NCI-H510A (cell line): ENCODE measurements at places on chromosomes 11 and 22.

GRCh38 chr11:9789910-9790309, 126.0 kb downstream of the SWAP70 start:
- DNase-seq: no peak

- DNase-seq: no peak
These were observed 25.3 kb downstream of the SHANK3 start for GRCh38 chr22:50697667-50698506.

DNA sequence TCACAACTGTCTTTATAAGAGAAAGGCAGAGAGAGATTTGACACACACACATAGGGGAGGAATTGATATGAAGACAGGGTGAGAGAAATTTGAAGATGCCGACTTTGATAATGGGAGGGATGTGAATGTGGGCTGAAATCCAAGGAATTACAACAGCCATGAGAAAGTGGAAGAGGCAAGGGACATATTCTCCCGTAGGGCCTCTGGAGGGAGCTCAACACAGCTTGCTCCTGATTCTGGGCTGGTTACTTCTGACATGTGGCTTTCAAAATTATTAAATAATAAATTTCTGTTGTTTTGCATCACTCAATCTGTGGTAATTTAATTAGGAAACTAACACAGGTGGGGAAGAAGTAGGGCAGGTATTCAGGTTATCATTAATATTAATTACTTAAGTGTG, 282.9 kb downstream of the LUZP2 start:
- no peak for DNase-seq

DNA sequence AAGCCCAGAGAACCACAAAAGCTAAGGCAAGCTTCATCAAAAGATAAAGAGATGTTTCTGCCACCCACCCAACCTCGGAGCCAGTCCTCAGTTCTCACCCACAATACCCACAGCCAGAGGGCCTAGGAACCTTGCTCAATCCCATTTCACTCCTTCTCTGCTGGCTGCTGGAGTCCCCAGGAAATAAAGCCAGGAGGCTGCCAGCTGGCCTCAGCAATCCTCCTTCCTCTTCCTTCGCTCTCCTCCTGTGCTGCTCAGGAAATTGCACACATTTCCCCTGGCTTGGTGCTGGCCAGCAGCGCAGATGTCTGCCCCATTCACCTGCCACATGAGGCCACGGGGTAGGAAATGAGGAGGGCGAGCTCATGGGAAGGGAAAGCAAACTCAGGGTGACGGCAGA, 91.8 kb upstream of the LDLRAD3 start:
- no peak for DNase-seq

DNA sequence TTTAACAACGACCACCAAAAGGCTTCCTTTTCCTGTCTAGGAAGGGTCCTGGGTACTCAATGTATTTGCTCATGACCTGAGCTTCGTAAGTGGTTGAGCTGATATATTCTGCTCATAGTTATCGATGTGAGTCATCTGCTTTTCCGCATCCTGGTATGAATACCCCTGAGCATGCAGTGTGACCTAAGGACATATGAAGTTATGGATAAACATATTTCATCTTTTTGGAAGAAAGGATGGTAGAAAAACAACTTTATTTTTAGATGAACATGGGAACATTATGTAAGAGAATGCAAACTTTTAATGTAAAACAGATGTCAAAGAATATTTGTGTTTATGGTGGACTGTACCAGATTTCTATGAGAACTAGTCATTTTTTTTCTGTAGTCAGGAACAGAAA, 28.4 kb downstream of the TRPC6 start:
- no peak for DNase-seq

DNA sequence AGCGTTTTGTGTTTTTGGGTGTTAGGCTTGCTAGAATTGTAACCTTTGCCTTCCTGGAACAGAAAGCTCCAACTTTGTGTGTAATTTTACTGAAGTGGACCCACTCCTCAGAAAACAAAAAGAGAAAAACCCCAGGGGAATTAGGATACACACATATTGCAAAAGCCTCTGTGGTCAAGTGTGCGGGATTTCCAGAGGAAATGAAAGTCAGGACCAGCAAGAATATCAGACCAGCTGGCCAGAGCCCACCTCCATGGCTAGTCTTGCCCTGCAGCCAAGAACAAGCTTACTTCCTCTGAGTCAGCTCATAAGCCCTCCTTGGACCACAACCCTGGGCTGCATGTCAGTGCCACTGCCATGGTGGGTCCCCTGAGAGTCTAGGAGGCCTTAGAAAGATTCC, 37.0 kb upstream of the FTH1 start:
- no peak for DNase-seq

DNA sequence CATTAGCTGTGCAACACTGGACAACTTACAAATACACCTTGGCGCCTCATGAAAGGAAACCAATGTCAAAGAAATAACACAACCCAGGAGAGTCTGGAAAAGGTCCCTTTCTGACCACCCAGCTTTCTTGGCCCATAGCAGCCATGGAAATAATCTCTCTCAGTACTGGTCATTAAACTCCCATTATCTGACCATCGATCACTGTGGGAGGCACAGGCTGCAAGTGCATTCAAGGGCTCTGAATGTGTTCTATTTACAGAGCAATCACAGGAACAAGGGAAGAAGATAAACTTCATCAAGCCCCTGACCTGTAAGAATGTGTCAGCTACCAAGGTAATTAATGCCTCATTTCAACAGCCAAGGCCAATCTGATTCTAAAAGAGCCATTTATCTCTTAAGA, 40.1 kb downstream of the CTSC start:
- no peak for DNase-seq

- DNase-seq: no peak
These were observed 62.2 kb upstream of the ADA2 start for GRCh38 chr22:17281440-17281841.

DNA sequence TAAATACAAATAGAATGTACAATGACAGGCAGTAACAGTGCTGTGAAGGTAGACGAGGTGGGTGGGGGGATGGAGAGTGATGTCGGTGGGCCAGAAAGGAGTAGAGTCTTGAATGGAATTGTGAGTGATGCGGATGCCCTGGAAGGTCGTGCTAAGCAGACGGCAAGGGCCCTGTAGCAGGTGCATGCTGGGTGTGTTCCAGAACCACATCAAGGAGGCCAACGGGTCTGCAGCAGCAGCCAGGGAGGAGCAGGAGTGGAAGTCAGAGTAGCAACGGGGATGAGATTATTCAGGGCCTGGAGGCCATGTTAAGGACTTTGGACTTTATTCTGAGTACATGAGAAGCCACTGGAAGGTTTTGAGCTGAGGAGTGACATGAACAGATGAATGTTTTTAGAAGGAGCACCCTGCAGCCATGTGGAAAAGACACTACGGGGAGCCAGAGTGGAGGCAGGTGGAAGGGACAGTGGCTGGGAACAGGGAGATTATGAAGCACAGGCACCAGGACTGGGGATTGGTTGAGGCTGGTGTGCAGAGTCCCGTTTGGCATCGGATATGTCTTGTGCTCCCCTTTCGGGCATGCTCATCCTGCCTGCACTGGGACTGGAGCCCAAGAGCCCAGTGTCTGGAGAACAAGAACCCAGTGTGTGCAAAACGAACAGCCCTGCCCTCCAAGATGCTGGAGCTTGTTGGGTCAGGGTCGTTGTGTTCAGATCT, 74.1 kb downstream of the COMMD9 start:
- no peak for DNase-seq

GRCh38 chr11:45395947-45396346, 109.8 kb upstream of the SYT13 start:
- no peak for DNase-seq
